ENCODE measurements at places on chromosomes 12 and 14. TPM values are rescaled to one million over a fixed set of nuclear protein-coding genes. Genes with fewer than 3 reads are reported as not detected.

Gene PLA2G1B
- not detected for total RNA-seq

Gene SDR9C7
- 0.55 TPM for total RNA-seq

Gene TMEM19
- 12.1 TPM for total RNA-seq

Gene RTL1
- not detected for total RNA-seq

Gene ANGEL1
- total RNA-seq: 11.6 TPM

Gene KRT80
- total RNA-seq: not detected

Gene CCDC177
- not detected for total RNA-seq

Gene PNN
- 65.9 TPM for total RNA-seq

Gene CLEC1B
- total RNA-seq: not detected

Gene PKP2
- total RNA-seq: 1.2 TPM

Gene SIX4
- 2.7 TPM for total RNA-seq

Gene GUCY2C
- total RNA-seq: not detected

Gene PPP1R1A
- total RNA-seq: 48.9 TPM

Gene COX14
- total RNA-seq: 87.8 TPM

Gene HOXC13
- not detected for total RNA-seq

Gene TSPAN19
- total RNA-seq: 0.81 TPM

Gene LTBP2
- 18.2 TPM for total RNA-seq

Gene ETFBKMT
- total RNA-seq: 2.5 TPM

Gene TPH2
- total RNA-seq: 0.55 TPM

Gene GDF11
- total RNA-seq: 4.5 TPM

Gene GZMB
- total RNA-seq: not detected

Gene TOMM20L
- not detected for total RNA-seq

Gene KLRG1
- total RNA-seq: 2.2 TPM

Gene LRFN5
- 13.7 TPM for total RNA-seq

Gene STAT2
- total RNA-seq: 73.6 TPM

Gene DLK1
- 0.36 TPM for total RNA-seq

Gene SLC39A2
- total RNA-seq: not detected

Gene ITGA7
- total RNA-seq: 194 TPM

Gene TSHR
- total RNA-seq: not detected

Gene ENDOU
- total RNA-seq: 1.6 TPM

Gene FLVCR2
- 2.8 TPM for total RNA-seq

Gene RIMBP2
- 1.4 TPM for total RNA-seq

Gene CMAS
- total RNA-seq: 31.0 TPM

Gene CLEC14A
- 13.2 TPM for total RNA-seq

Gene SETD3
- total RNA-seq: 130 TPM

Gene USP15
- total RNA-seq: 63.7 TPM

Gene HOXC9
- not detected for total RNA-seq

Gene KCNA5
- 2.2 TPM for total RNA-seq

Gene CARMIL3
- total RNA-seq: 0.14 TPM

Gene ADAMTS20
- not detected for total RNA-seq

Gene C14orf180
- total RNA-seq: not detected

Gene SLC10A1
- not detected for total RNA-seq

Gene IL31
- not detected for total RNA-seq

Gene OR4E2
- not detected for total RNA-seq

Gene HAL
- total RNA-seq: not detected

Gene SALL2
- 13.3 TPM for total RNA-seq

Gene PRKCH
- 10.0 TPM for total RNA-seq

Gene RND1
- total RNA-seq: 0.36 TPM

Gene MUCL1
- not detected for total RNA-seq

Gene SLC5A8
- total RNA-seq: not detected

Gene ATF7
- total RNA-seq: 25.0 TPM

Gene RNASE3
- not detected for total RNA-seq

Gene POU6F1
- 8.4 TPM for total RNA-seq

Gene JPH4
- 2.5 TPM for total RNA-seq
